Natural killer cell treated with Interleukin-12 subunit alpha and Interleukin-12 subunit beta and Interleukin-15 and Interleukin-18, amount 100 ng/mL, for 72 hours (primary cell): ENCODE measurements at places on chromosomes 16 and 17. TPM values are rescaled to one million over a fixed set of nuclear protein-coding genes. Genes with fewer than 3 reads are reported as not detected.

DNA sequence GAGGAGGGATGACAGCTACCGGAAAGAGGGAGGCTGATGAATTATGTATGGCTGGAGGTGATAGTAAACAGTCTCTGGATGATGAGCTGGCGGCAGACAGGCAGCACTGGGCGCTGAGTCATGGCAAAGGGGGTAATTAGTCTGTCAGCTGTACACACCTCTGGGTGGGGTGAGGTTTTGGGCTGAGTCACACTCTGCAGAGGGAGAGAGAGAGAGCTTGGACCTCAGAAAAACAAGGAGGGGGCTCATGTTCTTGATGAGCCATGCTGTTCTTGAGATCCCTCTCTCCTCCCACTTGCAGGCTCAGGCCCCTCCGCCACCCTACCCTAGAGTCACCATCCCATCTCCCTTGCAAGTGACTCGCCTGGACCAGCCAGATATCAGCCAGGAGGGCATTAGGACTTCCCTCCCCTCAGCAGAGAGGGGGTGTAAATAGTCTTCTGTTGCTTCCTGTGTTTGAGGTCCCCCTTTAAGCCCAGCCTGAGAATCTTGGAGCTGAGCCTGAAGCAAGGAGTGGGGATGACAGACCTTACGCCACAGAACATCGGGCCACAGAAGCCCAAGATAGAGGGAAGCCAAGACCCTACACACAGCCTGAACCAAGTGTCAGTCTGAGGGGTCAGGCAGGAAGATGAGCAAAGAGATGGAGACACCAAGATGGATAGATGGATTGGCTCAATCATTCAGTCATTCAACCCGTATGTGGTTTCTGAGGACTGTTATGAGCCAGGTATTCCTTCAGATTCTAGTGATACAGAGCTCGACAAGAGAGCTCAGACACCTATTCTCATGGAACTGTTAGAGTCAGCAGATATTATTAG is 383.2 kb upstream of the CCL2 start:
- no peak overlapping the region for H3K27ac ChIP-seq
- peaks cover 14% of the 10 kb centered on the region for H3K27me3 ChIP-seq
- H3K4me3 ChIP-seq, result no peak overlapping the region
- no peak for DNase-seq

DNA sequence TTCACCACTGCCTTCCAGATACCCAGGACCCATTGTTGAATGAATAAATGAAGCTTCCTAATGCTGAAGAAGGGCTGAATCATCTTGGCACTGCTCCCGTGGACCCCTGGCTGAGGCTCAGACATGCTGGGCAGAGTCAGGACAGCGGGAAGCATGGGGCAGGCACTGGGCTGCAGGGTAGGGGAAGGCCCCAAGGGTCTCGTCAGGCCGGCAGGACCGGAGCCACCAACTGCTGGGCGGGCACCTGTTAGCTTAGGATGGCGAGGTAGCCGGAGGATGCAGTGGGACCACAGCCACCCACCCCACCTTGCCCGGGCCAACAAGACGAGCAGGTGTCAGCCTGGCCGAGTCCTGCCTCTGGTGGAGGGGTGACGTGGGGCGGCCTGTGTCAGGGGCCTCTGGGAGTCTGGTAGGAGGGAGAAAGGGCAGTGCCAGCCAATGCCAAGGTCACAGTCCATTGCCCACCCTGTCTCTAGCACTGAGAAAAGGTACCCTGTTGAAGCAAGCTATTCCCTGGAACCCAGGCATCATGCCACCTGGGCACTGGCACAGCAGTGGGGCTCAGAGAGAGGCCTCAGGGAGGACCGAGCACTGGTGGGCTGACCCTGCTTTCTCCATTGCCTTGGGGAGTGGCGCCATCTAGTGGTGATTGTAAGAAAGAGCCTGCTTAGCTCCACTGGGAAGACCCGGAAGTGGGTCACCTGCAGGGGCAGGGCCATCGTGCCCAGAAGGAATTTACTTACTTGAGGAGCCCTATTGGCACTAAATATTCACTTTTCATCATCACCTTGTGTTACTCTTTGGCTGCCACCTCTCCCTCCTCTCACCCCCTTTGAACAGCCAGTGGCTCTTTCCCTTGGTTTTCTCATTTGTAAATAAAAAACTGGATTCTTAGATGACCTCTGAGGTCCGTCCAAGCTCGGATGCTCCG is 3.0 kb upstream of the DLX3 start:
- peaks cover 24% of the 10 kb centered on the region for H3K4me1 ChIP-seq
- H3K4me3 ChIP-seq, result no peak overlapping the region
- H3K27me3 ChIP-seq, result peaks cover 80% of the 10 kb centered on the region
- no peaks in the 10 kb centered on the region for H3K36me3 ChIP-seq
- no peak overlapping the region for H3K27ac ChIP-seq

C17orf100 gene
- total RNA-seq, result 1.5 TPM

- H3K27me3 ChIP-seq, result no peaks in the 10 kb centered on the region
- no peak overlapping the region for H3K27ac ChIP-seq
- DNase-seq, result no peak
- no peak overlapping the region for H3K4me3 ChIP-seq
These were observed 28.6 kb downstream of the MYO18A start for GRCh38 chr17:29151567-29151966.

GRCh38 chr16:28091656-28092055 is 28.1 kb upstream of the GSG1L start:
- no peaks in the 10 kb centered on the region for H3K36me3 ChIP-seq
- no peak overlapping the region for H3K4me3 ChIP-seq
- H3K4me1 ChIP-seq, result peaks cover 14% of the 10 kb centered on the region
- H3K27me3 ChIP-seq, result no peaks in the 10 kb centered on the region
- no peak for DNase-seq

GRCh38 chr17:46717999-46718398 is 100.5 kb downstream of the WNT3 start:
- no peak overlapping the region for H3K4me3 ChIP-seq
- H3K4me1 ChIP-seq, result peaks cover under 1% of the 10 kb centered on the region
- H3K36me3 ChIP-seq, result peaks cover 2% of the 10 kb centered on the region

DNA sequence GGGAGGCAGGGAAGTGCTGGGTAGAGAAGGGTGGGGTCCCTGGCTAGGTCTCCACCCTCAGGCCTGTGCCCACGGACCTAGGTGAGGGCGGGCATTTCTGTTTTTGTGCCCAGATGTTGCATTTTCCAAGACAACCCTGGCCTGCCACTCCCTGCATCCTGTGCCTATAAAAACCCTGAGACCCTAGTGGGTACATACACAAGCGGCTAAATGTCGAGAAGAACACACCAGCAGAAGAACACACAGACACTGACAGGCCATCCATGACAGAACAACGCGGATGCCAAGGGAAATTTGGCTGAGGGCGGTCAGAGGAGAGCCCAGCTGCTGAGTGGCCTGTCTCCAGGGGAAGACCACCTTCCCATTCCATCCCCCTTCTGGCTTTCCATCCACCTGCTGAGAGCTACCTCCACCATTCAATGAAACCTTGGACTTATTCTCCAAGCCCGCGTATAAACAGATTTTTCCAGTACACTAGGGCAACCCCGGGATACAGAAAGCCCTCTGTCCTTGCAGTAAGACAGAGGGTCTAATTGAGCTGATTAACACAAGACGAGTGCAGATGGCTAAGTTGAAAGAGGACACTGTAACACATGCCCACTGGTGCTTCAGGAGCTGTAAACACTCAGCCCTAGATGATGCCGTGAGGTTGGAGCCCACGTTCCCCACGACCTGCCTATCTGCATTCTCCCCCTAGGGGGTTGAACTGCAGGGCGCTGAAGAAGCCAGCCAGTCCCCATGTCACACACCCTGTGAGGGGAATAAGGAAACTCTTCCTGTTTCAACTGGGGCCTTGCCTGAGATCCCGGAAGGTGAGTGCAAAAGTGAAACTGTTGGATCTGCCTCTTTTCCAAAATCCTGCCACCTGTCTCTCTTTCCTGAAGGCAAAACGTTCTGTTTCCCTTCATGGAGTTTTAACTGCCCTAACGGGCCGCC is 147.2 kb upstream of the COX10 start:
- H3K36me3 ChIP-seq, result no peaks in the 10 kb centered on the region
- no peaks in the 10 kb centered on the region for H3K4me1 ChIP-seq
- no peak overlapping the region for H3K27ac ChIP-seq
- no peak overlapping the region for H3K4me3 ChIP-seq

DNA sequence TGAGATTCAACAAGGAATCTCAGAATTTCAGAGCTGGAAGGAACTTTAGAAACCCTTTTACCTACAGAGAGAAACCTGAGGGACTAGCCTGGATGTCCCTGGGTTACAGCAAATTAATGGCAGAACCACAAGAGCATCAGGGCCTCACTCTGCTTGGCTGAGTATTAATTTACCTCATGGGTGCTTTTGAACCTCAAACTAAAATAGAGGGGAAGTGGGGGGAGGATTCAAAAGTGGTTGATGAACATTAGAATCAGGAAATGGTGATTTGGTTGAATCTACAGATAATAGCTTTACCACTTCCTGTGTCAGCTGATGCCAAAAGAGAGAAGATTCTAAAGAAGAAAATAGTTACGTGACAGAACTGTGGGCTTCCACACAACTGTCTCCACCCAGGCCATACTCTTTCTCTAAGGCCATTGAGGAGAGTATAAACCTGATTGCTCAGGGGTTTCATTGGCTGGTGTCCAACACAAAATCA is 11.3 kb upstream of the SKAP1 start:
- peak; percentile 60 for DNase-seq
- H3K36me3 ChIP-seq, result peaks cover 7% of the 10 kb centered on the region
- peak overlapping the region; percentile 82 for H3K4me3 ChIP-seq
- peaks cover 84% of the 10 kb centered on the region for H3K4me1 ChIP-seq
- peak overlapping the region; percentile 89 for H3K27ac ChIP-seq

DNA sequence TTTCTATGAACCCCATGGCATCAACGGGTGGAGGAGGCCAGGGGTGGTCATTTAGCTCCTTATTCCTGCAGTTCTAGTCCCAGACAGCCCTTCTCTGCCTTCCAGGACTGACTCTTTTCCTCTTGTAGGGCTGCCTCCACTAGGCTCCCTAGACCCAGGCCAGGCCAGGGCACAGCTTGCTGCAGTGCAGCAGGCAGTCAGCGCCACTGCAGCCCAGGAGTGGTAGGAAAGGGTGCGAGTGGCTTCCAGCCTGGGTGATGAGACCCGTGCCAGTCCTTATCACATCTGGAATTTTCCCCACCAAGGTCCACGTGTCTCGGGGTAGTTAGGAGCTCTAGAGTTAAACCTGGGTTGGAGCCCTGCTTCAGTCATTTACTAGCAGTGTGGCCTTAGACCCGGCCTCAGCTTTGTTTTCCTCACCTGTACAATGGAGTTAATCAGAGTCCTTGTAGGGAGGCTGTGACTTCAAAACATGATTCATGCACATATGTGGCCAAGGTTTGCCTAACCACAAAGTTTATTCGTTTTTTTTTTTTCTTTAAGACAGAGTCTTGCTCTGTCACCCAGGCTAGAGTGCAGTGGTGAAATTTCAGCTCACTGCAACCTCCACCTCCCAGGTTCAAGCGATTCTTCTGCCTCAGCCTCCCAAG is 4.7 kb downstream of the SLC5A11 start:
- no peaks in the 10 kb centered on the region for H3K27me3 ChIP-seq
- no peaks in the 10 kb centered on the region for H3K36me3 ChIP-seq
- H3K4me1 ChIP-seq, result peaks cover 8% of the 10 kb centered on the region
- H3K27ac ChIP-seq, result no peak overlapping the region
- DNase-seq, result no peak
